ENCODE measurements at places on chromosomes 4 and X.

DNA sequence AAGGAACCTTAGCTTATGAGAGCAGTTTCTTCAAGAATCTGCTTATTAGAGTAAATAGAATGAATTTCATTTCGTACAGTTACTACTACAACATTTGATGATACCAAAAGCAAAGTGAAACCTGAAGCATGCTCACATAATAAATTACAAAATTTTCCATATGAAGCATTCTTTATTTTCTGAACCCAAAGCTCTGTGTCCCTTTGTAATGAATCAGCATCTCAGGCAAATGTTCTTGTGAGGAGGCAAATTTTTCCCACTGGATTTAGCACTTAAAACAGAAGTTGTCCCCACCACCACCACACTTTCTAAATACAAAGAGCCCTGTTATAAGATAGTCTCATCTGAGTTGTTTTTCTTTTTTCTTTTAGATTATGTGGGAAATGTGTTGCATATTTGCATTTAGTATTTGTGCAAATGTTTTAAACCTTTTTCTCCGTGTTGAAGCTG is 70.7 kb upstream of the NFKB1 start:
- peak; percentile 35 for DNase-seq

GRCh38 chr4:70425306-70425705 is 27.6 kb downstream of the OPRPN start:
- no peak for DNase-seq

- peak; percentile 66 for DNase-seq
Measured at GRCh38 chr4:21790438-21791029, 158.0 kb downstream of the KCNIP4 start.

DNA sequence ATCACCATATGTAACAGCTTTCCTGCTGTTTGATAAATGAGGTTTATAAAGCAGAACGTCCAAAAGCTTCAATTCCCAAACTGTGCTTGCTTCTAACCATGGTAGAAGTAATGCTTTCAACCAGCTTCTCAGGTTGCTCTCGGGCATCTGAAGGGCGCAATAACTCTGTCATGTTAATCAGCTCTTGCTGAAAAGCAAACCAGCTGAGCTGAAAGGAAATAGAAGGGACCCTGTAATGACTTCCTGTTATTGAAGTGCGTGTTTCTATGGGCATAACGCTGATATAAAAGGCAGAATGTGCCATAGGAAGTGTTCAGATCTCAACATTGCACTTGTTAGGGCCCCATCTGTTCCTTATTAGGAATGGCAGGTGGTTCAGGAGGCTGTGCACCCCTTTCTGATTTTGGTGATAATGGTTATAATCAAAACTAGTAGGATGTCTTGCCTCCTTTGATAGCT is 21.2 kb downstream of the HERC3 start:
- DNase-seq: peak; percentile 17

GRCh38 chr4:2886161-2886560 is 42.5 kb downstream of the ADD1 start:
- DNase-seq: no peak

- DNase-seq: no peak
Measured at GRCh38 chr4:188552741-188553275, 413.6 kb downstream of the TRIML1 start.

- peak; percentile 60 for DNase-seq
Measured at GRCh38 chr4:113052379-113052951, 3.0 kb downstream of the ANK2 start.

DNA sequence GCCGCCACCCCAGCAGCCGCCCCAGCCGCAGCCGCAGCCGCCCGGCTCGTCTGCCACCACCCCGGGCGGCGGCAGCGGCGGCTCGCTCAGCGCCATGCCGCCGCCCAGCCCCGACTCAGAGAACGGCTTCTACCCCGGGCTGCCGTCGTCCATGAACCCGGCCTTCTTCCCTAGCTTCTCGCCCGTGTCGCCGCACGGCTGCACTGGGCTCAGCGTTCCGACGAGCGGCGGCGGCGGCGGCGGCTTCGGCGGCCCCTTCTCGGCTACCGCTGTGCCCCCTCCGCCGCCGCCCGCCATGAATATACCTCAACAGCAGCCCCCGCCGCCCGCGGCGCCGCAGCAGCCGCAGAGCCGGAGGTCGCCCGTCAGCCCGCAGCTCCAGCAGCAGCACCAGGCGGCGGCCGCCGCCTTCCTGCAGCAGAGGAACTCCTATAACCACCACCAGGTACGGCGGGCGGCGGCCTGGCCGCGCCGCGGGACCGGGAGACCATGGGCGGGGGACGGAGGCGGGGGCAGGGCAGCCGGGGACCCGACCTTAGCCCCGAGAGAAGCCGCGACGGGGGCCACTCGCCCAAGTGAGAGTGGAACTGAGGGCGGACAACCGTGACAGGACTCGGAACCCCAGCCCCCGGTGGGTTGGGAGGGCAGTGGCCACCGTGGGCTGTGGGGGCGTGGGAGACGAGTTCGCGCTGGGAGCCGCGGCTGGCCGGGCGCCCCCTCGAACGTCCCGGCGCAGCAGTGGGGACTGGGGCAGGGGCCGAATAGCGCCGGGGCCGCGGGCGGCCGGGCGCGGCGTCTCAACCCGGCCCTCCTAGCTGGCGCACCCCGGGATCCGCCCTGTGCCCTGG is 1.8 kb downstream of the CPEB2 start:
- DNase-seq: no peak

GRCh38 chrX:115702982-115703381 is 142.0 kb downstream of the PLS3 start:
- no peak for DNase-seq

DNA sequence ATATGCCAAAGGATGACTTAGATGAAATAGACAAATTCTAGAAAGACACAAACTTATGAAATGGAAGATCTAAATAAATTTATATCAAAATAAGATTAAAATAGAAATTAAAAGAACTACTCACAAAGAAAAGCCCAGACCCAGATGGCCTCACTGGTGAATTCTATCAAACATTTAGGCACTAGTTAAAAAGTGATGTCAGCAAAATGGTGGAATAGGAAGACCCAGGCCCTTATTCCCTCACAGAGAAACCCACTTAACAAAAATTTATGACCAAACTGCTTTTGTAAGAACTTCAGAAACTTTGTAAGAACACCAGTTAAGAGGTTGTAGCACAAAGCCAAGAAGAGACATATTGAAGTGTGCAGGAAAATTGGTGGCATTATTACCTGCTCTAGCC is 129.5 kb downstream of the GATB start:
- no peak for DNase-seq

GRCh38 chr4:3254302-3255131 is 5.6 kb downstream of the MSANTD1 start:
- no peak for DNase-seq

DNA sequence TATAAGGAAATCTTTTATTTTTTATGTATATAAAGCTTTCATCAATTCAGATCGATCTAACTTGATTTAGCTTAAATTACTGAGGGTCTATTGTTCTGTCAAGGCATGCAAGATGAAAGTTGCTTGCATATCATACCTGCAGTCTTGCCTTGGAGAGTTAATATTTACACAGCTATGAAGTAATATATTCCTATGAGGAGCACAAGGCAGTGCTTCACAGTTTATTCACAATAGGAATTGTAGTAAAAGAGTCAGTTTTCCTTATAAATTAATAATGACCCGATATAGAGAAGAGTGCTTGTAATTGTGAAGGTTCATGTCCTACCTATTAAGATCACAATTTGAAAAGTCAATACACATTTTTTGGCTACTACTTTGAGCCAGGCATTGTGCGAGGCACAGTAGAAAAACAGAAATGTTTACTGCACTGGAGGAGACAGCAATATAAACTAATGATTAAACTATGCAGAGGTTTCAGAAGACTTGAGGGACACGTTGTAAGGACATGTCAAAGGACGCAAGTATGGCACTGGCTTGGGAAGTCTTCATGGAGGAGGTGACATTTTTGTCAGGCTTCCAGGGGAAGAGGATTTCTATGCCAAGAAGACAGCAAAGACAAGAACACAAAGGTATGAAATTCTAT is 38.8 kb downstream of the REELD1 start:
- DNase-seq: no peak

DNA sequence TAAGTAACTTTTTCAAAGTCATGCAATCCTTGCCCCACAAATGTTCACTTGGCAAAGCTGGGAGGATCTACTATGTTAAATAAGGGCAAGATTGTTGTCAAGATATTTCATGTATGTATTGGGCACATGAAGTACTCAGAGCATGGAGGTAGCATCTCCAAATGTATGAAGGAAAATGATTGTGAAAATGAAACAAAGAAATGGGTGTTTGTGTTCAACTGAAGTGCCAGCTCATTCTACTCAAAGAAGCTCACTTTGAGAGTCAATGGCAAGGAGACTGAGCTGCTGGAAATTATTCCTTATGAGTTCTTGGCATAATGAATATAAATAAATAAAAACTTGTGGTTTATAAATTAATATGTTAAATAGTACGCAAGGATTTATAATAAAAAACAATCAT is 124.5 kb upstream of the ARSJ start:
- no peak for DNase-seq

GRCh38 chr4:26609391-26609790 is 25.5 kb downstream of the TBC1D19 start:
- DNase-seq: no peak

- DNase-seq: no peak
Measured at GRCh38 chr4:164542431-164542830, 211.5 kb upstream of the SMIM31 start.

DNA sequence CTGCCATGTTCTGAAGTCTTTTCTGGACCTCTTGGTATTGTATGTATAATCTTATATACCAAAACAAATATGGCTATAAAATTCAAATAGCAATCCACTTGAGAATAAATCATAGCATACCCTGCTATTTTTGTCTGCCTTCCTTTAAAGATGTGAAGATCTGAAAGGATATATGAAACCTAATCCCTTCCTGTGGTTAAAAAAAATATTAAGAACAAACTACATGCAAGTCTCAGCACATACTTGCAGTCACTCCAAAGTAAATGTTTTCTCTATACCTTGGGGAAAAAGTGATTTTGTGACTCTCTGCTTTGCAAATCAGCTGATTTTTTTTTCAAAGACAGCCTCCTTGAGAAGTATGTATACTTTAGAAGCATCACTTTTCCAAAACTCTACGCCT is 322.9 kb downstream of the ANKRD50 start:
- no peak for DNase-seq

GRCh38 chrX:39857780-39858179 is 240.0 kb downstream of the BCOR start:
- no peak for DNase-seq

- DNase-seq: no peak
Measured at GRCh38 chr4:826508-827208, 729 bp upstream of the CPLX1 start.

GRCh38 chr4:147137280-147137679 is 191.6 kb upstream of the TTC29 start:
- no peak for DNase-seq

GRCh38 chr4:891747-892146 is 40.4 kb downstream of the GAK start:
- no peak for DNase-seq

GRCh38 chr4:118114720-118115119 is 80.4 kb downstream of the NDST3 start:
- peak; percentile 4 for DNase-seq

GRCh38 chr4:165297626-165298025 is 29.8 kb upstream of the MSMO1 start:
- DNase-seq: no peak

- peak; percentile 10 for DNase-seq
Measured at GRCh38 chrX:107014936-107015335, 14.9 kb upstream of the MORC4 start.

DNA sequence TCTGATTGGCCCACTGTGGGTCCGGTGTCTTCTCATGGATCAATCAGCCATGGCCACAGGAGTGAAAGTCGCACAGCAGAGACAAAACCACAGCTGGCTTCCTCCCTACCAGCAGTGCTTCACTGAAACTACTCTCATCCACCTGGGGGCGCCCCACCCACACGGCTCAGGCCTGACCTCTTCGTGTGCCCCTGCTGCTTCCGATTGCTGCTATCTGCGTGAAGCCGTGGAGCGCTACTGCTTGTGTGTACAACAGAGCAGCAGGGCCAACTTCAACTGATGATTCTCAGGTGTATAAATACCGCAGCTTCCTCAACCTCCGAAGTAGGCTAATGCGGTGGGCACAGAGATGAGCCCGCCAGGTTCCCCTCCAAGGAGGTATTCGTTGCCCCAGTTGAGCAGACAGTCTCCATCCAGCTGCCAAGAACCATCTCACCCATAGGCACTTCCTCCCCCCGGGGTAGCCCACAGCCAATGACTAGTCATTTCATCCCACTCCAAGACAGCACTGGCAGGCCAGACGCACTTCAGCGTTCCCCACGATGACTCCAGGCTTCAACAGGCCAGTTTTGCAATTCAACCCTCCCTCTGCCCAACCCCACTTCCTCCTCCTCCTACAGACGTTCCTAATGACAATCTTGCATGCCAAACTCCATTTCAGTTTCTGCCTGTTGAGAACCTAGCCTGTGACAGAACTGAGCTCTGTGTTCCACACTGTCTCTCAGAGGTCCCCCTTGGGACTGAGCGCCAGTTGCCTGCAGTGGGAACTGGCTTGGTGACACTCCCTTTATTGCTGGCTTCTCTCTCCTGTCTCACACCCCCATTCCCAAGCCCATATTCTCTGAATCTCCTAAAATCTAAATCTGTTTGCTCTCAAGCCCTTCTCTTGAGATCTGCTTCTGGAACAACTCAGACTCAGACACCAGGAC is 41.3 kb upstream of the ATP6AP2 start:
- peak; percentile 70 for DNase-seq

DNA sequence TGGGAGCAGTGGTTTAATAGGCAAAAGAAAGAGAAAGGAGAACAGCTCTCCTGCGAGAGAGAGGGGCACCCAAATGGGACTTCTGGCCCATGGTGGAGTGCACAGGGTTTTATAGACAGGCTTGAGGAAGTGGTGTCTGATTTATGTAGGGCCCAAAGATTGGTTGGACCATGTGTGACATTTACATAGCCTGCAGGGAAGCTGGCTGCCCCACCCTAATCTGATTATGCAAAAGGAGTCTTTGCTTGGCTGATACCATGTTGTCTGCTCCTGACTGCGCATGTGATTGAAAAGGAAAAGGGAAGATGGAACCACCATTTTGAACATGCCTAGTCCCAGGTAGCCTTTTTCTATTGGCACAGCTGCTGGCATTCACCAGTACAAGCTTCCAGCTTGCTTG is 100.0 kb upstream of the DIPK2B start:
- no peak for DNase-seq

DNA sequence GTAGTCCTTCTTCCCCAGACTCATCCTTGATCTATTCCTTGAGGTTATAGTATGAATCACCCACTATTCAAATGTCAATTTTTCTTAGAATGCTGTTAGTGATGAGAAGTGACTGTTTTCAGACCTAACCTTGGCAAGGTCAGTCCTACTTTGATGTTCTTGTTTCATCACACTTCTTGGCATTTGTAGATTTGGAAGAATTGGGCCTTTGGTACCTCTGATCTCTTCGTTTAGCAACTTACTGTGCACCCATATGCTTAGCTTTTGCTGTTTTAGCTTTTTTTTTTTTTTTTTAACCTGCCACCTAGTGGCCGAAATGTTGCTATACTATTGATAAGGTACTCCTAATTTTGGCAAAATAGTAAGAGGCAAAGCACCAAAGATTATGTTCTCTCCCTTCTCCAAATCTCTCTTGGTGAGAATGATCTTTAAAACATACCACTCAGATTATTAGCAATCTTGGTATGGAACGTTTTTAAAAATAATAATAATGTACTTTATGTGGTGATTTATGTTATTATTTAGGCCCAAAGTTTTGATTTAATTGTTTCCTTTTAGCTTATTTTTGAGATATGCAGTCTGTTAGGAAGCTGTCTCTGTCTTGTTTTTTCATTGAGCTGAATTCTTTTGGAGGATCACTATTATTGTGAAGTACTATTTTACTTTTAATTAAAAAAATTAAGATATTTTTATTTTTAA is 16.6 kb downstream of the DCK start:
- peak; percentile 62 for DNase-seq

GRCh38 chrX:133415276-133416105 is at the start of gene GPC4:
Gene GPC4, minus strand, starts transcription at chrX:133415489. Its CDS starts 524 bp downstream, at chrX:133414965.
- no peak for DNase-seq

- DNase-seq: no peak
Measured at GRCh38 chrX:146173742-146174141, 356.1 kb downstream of the SLITRK2 start.
